ENCODE measurements at places on chromosomes 3 and 15.

DNA sequence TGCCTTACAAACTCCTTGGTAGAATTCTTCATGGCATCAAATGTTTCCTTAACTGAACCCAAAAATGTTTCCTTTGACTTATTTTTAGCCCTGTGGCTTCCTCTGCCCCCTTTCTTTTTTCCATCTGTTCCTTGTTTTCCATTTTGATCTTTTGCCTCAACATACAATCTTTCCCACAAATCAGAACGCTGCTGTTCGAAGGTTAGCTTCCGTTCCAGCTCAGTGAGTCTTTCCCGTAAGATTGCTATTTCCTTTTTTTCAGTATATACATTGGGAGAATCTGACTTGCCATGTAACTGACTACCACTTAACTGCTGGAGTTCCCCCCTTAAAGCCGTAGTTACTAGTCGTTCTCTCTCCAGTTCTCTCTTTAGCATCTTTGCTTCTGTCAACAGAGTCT, 41.2 kb downstream of the PIGB start:
- no peak for DNase-seq

DNA sequence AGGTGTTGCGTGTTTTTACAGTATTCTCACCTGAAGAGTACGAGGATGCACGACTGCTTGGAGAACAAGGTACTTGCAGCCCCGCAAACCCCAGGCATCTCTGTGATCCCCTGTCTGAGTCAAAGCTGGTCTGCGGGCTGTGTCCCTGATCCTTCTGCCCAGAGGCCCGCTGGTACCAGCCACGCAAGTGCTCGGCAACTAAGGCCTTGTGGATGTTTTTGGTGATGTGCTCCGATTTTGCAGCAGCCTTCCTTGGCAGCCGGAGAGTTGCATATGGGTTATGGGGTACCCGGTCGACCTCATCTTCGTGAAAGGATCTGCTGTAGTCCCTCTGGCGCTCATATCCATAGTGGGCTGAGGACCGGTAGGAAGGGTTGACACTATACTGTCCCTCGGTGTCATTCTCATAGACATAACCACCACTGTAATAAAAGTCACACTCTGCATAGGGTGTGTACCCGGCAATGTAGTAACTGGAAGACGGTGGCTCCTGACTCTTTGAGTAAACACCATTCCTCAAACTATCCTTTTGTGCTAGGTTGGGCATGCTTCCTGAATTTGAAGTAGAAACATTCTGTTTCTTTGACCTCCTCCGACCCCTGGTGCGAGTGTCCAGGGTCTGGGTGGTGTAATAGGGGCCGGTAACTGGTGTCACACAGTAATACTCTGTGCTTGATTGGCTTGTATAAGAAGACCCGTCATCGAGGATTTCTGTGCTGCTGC, 58.6 kb upstream of the LMOD3 start:
- DNase-seq = no peak

GRCh38 chr3:116267116-116267515, 178.2 kb downstream of the LSAMP start:
- DNase-seq = no peak

- DNase-seq = no peak
These were observed 9.1 kb downstream of the ATOSA start for GRCh38 chr15:52670087-52670486.

DNA sequence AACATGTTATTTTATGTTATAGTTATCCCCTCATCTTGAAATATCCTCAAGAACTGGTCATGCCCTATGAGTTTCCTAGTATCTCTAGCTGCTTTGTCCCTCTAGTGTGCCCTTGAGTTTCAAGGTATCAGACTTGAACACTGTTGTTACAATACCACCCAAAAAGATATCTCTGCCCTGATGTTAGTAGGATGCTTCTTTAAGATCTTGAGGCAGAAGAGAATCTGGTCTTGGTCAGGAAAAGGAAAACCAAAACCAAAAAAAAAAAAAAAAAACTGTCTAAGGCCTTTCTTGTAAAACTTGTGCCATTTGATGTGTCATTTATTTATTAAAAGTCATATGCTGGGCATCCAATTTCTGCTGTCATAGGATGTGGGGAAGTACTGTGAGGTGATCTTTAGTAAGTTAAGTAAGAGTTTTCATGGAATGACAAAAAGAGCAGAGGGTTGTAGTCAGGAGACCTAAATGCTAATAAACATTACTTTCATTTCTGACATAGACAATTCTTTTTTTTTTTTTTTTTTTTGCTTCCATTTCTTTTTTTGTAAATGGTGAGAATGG, 229.7 kb downstream of the NECTIN3 start:
- no peak for DNase-seq

DNA sequence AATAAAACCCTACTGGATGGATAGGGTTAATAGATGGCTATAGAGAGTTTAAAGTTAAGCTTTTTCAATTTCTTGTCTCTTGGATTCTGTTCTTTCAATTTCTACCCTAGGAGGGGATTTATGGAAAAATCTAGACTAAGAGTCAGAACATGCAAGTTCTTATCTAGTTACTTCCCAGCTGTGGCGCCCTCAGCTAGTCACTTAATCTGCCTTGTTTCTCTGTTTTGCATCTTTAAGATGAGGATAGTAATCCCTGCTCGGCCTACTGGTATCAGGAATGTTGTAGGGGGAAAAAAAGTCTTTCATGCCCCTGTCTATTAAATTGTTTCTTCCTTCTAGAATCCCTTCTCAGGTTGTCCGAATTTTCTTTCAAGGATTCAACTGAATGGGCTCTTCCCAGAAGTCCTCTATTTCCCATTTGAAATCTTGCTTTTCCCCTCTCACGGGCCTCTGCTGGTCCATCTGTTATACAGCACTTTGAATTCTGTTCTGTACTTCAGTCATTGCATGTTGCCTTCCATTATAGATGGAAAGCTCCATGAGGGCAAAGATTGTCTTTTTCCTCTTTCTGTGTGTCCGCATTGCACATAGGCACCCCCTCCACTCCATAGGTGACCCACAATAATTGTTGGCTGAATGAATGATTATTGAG, 4.4 kb downstream of the KCTD6 start:
- no peak for DNase-seq

DNA sequence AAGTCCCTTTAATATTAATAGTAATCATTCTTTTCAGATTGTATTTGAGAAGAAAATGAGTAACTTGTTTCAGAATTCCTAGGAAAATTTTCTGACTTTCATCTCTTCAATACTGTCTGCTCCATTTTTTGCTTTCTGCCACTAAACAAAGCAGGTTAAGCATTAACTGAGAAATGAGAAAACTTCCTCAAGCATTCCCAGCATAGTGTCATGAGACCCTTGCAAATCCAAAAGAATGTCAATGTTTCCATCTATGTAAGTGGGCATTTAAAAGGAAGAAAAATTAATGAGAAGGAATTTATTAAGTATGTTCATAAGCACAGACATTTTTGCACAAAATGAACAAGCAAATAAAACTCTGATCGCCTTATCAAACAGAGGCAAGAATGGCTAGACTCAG, 148.0 kb upstream of the STRIT1 start:
- DNase-seq = no peak

- no peak for DNase-seq
These were observed 5.5 kb downstream of the CD47 start for GRCh38 chr3:108085370-108085769.

- DNase-seq = no peak
These were observed 8.0 kb downstream of the BCL2L10 start for GRCh38 chr15:52104532-52105004.

- no peak for DNase-seq
These were observed 35.7 kb downstream of the CCDC80 start for GRCh38 chr3:112605285-112605684.

DNA sequence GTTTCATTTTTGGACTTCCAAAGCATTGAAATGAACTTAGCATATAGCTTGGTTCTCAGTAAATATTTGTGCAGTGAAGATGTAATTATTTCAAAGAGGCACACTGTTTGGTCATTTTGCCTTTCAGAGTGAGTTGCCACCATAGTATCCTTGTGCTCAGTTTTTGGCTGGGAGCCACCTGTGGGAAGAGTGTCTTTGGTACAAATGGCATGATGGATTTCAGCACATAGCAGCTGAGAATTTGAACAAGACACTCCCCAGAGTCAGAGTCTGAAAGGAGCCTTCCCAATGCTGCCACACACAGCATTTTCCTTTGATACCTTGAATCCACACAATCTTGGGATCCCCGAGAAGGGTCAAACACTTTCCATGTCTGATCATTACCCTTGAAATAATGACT, 897.2 kb upstream of the ARPP21 start:
- no peak for DNase-seq

DNA sequence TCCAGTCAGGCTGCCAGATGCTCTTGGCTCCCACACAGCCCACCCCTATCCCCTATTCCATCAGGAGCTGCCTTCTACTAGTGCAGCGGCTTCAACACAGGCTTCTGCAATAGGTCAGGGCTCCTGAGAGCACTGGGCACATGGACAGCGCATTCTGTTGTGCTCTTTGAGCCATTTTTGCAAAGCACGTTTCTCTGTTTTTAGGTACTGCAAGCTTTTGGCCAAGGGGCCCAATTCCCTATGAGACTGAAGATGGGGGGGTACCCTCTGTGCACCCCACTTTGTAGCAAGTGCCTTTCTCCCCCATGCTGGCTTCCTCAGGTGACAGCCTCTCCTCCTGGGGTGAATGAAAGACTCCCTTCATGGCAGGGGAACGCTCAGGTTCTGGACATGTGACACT, 31.2 kb downstream of the CHDH start:
- DNase-seq = no peak

- no peak for DNase-seq
These were observed 23.9 kb downstream of the FOXP1 start for GRCh38 chr3:71559578-71560162.

DNA sequence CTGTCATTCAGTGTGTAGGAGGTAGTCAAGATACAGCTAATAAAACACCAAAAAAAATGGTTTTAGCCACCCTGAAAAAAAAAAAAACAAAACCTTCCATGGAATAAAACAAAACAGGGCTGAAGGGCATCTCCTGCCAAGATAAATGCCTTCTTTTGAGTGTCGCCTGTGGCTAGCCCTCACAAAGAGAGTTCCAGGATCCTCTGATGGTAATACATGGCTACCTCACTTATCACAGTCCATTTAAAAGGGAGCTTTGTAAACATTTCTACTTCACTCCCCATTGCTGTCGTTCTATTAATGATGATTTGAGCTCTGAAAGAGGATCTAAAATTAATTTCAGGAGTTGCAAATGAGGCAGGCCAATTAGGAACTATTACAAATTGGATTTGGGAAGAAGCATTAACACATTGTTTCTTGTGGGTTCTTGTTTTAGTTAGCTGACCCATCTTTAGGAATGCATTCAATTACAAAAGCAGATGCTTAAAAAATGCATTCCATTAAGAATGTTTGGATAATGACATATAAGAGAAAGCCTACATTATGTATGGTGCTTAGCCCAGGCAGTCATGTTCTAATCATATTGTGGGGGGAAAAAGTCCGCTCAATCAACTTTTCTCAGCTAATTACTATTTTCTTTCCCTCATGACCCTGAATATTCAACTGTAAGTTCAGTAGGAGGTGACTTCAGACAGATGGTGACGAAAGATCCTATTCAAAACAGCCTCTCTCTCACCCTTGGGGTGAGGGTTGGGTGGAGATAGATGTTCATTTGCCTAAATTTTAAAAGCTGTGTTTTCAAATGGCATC, 255.1 kb upstream of the WNT5A start:
- DNase-seq = no peak

DNA sequence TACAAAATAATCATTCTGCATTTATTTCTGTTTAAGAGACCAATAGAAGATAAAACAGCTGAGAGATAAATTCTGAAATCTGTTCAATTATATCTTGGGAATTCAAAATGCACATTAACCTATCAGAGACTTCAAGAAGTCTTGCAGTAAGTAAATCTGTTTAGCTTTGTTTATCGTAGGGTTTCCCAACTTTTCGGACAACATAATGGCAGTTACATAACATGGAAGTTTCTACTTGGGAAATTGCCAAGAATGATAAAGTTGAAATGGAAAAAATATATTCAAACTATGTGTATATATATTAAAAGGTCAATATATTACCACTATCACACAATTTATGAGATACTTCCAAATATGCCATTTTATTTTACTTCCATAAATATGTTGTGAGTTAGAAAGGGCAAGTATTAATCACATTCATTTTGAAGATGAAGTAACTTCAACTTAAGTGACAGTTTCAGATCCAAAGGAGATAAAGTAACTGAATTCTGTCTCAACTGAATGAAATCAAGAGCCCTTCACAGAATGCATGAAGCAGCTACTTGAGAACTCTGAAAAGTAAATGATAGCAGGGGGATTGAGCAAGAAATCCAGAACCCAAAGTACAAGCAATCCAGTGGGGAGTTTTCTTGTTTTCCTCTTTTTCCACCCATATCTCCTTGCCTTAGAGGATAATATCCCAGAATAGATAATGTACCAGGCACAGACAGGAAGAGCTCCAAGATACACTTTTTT, 108.8 kb downstream of the PLOD2 start:
- no peak for DNase-seq

DNA sequence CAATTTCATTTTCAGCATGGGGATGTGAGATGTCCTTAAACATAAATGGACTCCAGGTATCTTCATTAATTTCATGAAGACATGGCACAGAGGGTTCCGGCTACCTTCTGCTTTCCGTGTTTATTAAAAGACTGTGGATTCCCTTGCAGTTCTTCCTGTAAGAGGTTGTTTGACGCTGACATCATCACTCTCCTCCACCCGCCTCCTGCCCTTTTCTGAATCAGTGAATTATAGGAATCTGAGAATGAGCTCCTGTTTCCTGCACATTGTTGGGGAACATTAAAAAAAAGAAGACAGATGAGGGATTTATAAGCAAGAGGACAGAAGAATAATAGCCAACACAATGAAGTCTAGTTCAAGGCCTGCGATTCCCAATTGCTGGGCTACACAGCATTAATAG, 191.3 kb downstream of the LPP start:
- DNase-seq = no peak

GRCh38 chr3:133988631-133989161, 41.0 kb downstream of the SLCO2A1 start:
- DNase-seq = no peak

DNA sequence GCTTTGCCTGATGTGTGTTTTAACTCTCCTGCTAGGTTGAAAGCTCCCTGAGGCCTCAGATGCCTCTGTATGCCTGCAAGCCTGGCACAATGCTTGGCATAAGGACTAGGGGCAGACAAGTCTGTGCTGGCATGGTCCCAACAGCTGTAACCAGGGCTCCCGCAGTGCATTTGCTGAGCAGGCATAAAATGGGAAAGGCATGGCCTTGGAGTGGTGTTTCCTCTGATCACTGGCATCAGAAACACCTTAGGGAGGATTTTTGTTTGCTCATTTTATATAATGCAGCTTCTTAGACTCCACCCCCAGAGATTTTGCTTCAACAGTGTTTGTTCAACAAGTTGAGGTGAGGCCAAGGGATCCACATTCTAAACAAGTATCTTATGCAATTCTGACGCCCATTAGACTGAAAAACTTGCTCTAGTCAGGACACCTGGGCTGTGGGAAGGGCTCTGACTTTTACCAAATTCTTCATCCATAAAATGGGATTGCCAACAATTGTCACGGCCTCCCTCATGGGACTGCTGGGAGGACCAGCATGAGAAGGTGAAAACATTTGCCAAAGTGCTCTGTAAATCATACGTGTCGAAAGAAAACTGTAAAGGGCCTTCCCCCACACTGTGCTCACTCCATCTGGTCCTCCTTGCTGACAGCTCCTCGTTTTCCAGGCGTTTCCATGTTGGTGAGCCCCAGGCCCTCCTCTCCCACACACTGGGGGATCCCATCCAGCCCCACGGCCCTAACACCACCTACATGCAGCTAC, 43.1 kb downstream of the STARD5 start:
- DNase-seq = no peak
